ENCODE measurements at places on chromosomes 4 and X.

GRCh38 chr4:170979736-170980135 lies 833.5 kb upstream of the GALNTL6 start:
- DNase-seq, result no peak

DNA sequence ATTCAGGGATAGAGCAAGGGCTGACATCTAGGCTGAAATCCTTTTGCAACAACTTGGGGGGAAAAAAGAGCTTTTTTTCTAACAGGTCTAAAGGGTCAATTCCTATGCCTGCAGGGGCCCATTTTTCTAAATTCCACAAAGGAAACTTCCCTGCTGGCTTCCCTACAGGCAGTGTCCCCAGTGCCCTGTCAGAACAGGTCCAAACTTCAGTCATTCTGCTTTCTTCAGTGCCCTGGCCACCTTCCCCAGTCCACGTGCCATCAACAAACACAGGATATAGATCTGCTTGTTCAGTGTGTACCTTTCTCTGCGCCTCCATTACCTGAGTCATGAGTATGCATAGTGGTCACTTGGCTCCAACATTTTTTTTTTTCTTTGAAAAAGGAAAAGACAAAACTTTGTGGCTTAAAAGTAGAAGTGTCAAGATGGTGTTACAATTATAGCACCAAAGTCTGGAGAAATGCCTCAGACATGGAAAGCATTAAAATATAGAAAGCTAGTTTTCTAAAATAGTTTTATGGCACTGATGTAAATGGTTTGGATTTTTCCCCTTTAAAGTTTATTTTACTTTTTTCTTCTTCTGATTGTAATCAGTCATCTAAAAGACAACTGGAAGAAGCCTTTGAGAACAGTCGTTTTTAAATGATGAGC lies 84.0 kb upstream of the JADE1 start:
- no peak for DNase-seq

DNA sequence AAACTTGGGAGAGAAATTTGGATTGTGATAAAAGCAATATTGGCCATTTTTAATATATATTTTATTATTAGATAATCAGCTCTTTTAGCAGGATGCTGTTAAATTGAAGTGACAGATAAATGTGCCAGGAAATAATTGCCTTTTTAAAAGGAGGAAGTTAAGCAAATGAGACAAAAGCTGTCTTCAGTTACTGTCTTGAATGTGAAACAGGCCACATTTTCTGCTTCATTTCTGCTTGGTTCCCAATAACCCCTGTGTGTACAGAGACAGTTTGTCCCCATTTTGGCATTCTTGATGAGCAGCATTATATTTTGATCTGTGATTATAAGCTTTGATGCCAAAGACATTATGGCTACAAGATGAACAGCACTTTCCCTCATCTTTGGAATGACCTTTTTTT lies 953 bp downstream of the EPGN start:
- DNase-seq, result no peak

DNA sequence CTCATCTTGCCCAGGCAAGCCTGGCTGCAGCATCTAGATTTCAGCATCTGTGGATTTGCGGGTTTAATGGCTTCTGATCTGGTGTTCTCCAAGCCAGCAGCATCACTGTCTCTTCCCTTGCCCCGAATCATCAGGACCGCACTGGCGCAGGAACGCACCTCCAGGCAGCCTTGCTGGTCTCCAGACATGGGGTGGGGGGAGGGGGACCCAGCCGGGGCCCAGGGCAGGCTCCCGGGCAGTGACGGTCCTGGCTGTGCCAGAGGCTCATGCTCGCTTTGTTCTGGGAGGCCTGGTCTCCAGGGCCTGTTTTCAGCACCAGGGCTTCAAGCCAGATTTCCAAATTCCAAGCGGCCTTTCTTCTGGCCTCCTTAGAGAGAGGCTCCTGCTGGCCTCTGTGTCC lies 4.9 kb downstream of the CFAP99 start:
- DNase-seq, result no peak

Measured in CMK (cell line).